PC-9 (cell line): ENCODE measurements at places on chromosomes 13 and 19.

DNA sequence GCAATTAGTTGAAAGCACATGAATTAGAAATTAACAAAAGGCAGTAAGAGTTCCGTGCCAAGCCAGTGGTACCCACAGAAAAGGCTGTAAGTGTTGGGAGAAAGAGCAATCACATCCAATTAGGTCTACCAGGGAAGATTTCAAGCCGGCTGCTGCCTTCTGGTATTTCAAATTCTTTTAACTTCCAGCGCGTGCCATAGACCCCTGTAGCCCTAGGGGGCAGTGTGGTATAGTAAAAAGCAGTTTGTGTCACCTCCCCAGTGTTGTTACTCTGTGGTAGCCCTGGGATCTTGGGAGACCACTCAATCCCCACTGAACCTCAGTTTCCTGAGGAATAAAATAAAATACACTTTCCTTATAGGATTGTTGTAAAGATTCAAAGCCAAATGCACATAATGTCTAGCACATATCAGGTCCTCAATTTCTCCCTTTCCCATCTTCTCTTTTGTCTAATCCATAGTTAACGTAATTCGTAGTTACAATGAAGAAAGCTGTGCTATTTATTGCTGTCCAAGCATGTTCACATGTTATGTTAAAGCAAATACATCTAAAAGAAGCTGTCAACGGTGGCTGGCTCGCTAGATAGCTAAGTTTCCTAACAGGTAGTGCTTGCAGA lies 230.2 kb downstream of the TDRD3 start:
- DNase-seq: peak; percentile 9

- no peak for DNase-seq
These were observed 227.9 kb upstream of the ARGLU1 start for GRCh38 chr13:106795847-106796246.

- DNase-seq: peak; percentile 7
These were observed 124.2 kb downstream of the TBC1D4 start for GRCh38 chr13:75357576-75358289.

- no peak for DNase-seq
These were observed 119.2 kb downstream of the CYSLTR2 start for GRCh38 chr13:48772908-48773307.

DNA sequence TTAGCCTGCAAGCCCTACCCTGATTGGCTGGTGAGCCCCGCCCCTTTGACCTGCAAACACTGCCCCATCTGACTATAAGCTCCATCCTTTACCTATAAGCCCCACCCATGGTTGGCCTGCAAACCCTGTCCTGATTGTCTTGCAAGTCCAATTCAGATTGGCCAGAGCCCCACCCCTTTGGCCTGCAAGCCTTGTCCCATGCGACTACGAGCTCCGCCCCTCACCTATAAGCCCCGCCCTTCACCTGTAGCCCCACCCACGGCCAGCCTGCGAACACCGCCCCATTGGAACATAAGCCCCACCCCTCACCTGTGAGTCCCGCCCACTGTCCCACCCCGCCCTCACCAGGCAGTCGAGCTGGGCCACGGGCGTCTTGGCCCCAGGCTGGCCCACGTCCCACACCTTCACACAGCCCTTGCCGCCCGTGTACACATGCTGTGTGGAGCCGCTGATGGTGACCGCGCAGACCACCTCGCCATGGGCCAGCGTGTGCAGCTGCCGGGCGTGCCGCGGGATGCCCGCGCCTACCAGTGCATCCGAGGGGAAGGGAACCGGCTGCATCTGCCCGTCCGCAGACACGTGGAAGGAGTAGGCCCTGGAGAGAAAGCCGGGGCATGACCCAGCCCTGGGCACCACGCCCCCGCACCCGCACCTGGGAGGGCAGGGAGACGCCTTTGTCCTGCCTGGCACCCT lies 22.9 kb downstream of the TLE2 start:
- peak; percentile 50 for DNase-seq

GRCh38 chr19:6076675-6077463 lies 33.4 kb downstream of the RFX2 start:
- DNase-seq: peak; percentile 80

GRCh38 chr13:55245005-55245644 lies 1895.6 kb upstream of the PRR20A start:
- DNase-seq: no peak

- no peak for DNase-seq
These were observed 6.5 kb downstream of the ZSCAN5B start for GRCh38 chr19:56191115-56191514.

DNA sequence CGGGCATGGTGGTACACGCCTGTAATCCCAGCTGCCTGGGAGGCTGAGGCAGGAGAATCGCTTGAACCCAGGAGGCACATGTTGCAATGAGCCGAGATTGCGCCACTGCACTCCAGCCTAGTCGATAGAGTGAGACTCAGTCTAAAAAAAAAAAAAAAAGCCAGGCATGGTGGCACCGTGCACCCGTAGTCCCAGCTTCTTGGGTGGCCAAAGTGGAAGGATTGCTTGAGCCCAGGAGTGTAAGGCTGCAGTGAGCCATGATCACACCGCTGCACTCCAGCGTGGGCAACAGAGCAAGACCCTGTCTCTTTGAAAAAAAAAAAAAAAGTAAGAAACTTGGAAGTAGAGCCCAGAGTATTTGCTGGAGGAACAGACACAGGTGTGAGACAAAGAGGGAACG lies 27.7 kb downstream of the CCDC8 start:
- DNase-seq: no peak

DNA sequence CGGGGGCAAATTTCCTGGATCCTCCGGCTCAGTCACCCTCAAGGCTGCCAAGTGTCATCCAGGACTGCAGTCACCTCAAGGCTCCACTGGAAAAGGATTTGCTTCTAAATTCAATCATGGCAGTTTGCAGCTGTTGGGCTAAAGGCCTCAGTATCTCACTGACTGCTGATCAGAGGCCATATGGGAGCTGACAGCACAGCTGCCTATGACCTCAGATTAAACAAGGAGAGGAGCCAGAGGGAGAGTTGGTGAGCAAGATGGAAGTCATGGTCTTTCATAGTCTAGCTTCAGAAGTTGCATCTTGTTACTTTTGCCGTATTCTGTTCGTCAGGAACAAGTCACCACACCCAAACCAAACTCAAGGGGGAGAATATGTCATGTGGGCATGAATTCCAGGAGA lies 849.7 kb downstream of the UQCRFS1 start:
- no peak for DNase-seq

GRCh38 chr13:98975822-98976261 lies 2.0 kb downstream of the DOCK9 start:
- DNase-seq: peak; percentile 13

- no peak for DNase-seq
These were observed 176.4 kb downstream of the FLT1 start for GRCh38 chr13:28318496-28318895.

DNA sequence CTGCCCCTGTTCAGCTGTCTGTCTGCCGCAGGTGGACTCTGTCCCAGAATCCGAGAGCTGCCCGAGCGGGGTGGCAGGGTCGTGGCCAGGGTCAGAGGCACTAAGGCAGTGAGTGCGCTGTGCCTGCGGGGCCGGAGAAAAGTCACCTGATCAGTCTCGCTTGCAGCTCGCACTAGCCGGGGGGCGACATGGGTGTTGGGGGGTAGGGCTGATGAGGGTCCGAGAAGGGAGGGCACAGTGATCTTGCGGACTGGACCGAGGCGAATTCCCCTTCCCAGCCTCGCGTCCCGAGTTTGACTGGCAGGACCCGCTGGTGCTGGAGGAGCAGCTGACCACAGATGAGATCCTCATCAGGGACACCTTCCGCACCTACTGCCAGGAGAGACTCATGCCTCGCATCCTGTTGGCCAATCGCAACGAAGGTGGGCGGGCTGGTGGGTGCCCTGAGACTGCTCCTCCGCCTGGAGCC lies 627 bp downstream of the GCDH start:
- DNase-seq: no peak

GRCh38 chr13:51212758-51213157 lies 9.4 kb upstream of the FAM124A start:
- no peak for DNase-seq

GRCh38 chr13:76009267-76009890 lies 373.2 kb downstream of the LMO7 start:
- DNase-seq: no peak

DNA sequence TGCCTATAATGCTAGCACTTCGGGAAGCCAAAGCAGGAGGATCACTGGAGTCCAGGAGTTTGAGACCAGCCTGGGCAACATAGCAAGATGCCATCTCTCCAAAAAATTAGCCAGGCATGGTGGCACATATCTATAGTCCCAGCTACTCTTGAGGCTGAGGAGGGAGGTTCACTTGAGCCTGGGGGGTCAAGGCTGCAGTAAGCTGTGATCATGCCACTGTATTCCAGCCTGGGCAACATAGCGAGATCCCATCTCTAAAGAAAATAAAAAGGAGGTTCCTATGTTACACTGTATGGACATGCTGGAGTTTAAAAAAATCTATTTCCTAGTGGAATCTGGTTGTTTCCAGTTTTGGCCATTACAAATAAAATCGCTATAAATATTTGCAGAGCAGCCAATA lies 2.6 kb downstream of the CAB39L start:
- no peak for DNase-seq

GRCh38 chr19:55585658-55586339 lies 5.2 kb upstream of the ZNF579 start:
- peak; percentile 93 for DNase-seq

DNA sequence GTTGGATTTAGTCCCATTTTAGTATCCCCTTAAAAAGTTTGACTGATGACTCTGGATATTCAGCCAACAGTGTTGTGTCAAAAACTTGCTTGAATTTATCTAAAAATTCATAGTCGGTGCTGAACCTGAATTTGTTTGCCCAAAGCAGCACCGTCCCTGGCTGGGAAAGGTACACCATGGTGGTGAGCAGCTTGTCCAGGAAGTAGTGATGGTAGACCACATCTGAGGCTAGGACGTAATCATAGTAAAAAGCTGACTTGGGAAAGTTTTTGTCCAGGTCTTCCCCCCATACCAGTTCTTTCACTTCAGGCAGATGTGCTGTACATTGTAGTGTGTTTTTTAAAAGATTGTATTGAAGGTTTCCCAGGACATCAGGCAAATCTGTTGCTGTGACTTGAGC lies 8.8 kb downstream of the METTL21C start:
- no peak for DNase-seq

DNA sequence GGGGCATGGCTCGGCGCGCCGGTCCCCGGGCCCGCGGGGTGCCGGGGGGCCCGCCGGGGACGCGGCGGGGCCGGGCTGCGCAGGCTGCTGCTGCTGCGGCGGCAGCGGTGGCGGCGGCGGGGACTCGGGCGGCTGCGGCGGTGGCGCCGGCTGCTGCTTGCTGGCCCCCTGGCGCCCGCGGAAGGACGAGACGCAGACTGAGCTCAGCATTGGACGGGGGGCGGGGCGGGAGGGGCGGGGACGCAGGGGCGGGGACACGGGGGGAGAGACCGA lies 368 bp downstream of the KCNC3 start:
- no peak for DNase-seq

DNA sequence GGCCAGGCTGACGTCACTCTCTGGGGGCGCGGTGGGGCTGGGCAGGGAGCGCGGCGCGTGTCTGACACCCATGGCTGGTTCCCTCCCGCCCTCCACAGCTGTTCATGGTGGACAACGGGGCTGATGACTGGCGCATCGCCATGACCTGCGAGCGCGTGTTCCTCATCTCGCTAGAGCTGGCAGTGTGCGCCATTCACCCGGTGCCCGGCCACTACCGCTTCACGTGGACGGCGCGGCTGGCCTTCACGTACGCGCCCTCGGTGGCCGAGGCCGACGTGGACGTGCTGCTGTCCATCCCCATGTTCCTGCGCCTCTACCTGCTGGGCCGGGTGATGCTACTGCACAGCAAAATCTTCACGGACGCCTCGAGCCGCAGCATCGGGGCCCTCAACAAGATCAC lies 14.7 kb downstream of the KCNN1 start:
- DNase-seq: no peak

DNA sequence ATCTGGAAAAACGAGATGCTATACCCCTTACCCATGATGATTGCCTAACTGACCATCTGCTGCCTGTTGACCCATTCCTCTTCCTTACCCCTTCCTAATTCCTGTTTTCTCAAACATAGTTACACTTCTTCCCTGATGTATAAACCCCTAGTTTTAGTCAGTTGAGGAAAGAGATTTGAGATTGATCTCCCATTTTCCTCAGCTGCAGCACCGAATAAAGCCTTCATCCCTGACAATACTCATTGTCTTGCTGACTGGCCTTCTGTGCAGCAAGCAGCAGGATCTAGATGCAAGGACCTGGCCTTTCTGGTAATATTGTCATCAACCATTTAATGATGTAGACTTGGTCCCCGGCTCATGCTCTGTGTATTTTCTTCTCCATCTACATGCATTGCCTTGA lies 999 bp upstream of the ZNF264 start:
- DNase-seq: no peak

GRCh38 chr13:27425918-27426630 lies 1.7 kb downstream of the GTF3A start:
- DNase-seq: peak; percentile 86

DNA sequence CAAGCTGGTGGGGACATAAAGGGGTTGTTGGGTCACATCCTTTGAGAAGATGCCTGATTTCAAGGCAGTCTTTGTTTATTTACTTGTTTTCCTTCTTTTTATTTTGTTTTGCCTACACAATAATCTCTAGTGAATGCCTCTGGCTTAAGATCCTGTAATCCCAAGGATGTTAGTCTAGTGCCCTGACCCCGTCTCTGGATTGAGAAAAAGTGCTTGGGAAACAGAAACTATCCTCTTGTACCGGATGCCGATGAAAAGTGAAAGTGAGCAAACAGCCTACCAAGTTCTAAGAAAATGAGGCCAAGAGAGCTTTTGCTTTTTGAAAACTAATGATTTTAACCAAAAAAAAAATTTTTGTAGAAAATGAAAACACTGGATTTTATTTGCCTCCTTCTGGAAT lies 42.1 kb upstream of the C1QTNF9 start:
- DNase-seq: no peak

- no peak for DNase-seq
These were observed 28.9 kb upstream of the CACTIN start for GRCh38 chr19:3655402-3656072.

- peak; percentile 15 for DNase-seq
These were observed 8.8 kb downstream of the IL4I1 start for GRCh38 chr19:49887665-49888509.

GRCh38 chr13:53079691-53080090 lies 51.1 kb downstream of the OLFM4 start:
- DNase-seq: no peak

DNA sequence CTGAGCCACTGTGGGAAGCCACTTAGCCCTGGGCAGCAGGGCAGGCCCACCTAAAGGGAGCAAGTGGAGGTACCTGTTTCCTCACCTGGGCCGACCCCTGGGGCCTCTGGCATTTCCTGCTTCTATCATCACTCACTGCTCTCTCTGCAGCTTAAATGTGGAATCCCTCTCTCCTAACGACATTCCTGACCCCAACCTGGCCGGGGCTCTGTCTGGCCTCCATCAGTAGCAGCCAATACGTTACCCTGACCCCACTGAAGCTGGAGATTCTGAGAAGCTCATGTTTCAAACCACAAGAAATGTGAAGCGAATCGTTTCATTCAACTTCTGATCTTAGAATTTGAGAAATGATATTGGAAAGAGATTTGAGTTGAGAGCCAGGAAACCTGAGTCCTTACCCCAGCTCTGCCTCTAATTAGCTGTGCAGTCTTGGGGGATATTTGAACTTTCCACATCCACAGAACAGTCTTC lies 39.9 kb downstream of the DOCK9 start:
- DNase-seq: peak; percentile 22

DNA sequence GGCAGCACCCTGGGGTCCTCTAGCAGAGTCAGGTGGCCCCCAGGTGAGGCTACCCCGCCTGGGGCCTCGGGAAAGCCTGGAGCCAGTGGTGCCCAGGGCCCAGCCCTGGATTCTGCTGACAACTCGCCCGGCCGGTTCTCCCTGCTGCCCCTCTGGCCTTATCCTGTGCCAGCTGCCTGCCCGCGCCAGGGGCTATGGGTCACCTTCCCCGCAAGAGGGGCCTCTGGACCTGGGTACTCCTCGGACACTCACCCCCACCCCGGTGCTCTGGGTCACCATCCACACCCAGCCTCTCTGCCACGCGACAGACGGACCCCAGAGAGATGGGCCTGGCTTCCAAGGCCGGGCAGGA lies 24.0 kb downstream of the ZBTB7A start:
- peak; percentile 51 for DNase-seq
